NCI-H1417 (cell line): ENCODE measurements at places on chromosomes 1 and 21.

- no peak for DNase-seq
Measured at GRCh38 chr1:6142734-6143133, 37.4 kb downstream of the CHD5 start.

DNA sequence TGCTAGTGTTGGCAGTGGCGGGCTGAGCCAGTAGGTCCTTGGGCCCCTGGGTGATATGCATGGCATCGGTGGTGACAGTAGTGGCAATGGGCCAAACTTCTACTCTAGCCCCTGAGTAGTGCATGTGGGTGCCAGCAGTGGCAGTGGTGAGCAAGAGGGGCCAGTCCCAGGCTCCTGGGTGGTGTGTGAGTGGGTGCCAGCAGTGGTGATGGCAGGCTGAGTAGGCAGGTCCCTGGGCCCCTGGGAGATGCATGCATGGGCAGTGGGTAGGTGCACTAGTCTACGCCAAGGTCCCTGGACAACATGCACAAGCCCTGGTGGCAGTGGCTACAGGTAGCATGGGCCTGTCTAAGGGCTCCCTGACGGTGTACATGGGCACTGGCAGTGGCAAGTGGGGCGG is 24.6 kb upstream of the TTC22 start:
- DNase-seq, result no peak

DNA sequence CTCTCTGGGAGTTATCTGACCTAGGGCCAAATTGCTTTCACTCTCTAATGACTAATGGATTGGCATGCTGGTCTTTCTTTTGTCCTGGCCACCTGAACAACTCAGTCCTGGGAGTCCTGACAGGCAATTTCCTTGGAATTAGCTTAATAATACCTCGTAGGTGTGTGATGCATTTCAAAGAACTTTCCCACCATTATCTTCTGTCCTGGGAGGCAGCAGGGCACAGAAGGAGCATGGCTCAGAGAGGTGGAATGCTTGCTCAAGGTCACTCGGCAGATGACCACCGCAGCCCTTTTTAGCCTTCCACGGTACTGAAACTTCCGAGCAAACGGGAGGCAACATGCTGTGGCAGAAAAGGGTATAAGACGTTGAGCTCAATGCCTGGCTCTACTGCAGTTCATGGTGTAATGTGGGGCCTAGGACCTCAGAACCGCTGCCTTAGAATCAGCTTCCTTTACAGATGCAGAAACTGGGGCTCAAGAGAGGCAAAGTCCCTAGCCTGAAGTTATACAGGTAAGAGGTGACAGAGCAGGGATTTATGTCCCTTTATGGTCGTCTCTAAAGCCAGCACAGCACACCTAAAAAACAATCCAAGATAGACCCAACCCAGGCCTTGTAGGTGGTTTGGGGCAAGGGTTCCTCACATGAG is 3.2 kb downstream of the ID3 start:
- DNase-seq, result peak; percentile 66

- DNase-seq, result no peak
Measured at GRCh38 chr1:41754540-41754939, 164.2 kb downstream of the HIVEP3 start.

DNA sequence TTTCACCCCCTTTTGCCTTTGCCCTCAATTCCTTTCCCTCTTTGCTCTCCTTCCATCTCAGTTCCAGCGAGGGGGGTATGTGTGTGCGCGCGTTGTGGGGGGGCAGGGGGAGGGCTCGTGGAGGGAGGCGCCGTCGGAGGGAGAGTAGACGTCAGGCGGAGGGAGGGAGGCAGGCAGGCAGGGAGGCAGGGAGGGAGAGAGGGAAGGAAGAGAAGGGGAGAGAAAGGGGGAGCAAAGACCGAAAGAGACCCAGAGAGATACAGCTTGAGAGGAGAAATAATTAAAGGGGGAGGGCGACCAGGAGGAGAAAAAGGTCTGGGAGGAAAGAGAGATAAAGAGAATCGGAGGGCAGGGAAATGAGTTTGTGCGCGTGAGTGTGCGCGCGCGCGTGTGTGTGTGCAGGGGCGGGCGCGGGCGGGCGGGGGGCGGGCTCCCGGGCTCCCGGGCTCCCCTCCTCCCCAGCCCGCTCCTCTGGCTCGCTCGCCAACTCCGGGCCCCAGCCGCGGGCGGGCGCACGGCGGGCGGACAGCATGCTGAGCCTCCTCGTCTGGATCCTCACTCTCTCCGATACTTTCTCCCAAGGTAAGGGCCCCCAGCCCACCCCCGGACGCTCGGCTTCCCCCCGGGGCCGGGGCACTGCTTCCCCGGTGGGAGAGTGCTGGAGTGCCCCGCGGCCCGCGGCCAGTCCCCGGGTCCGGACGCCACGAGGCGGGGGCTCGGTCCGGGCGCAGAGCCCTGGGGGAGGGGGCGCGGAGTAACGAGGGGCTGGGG is at the start of gene KIRREL1:
TSS of gene KIRREL1 (plus strand) at position 499 of the 771 bp plus-strand sequence. CDS start at position 531, 32 bp downstream.
- DNase-seq, result peak; percentile 32

GRCh38 chr1:69438056-69438795 is 129.5 kb upstream of the LRRC7 start:
- peak; percentile 40 for DNase-seq

- peak; percentile 68 for DNase-seq
Measured at GRCh38 chr1:180881806-180882509, 30.7 kb upstream of the KIAA1614 start.

GRCh38 chr1:91201176-91201575 is 179.3 kb upstream of the ZNF644 start:
- DNase-seq, result peak; percentile 50

- DNase-seq, result no peak
Measured at GRCh38 chr1:94382201-94382600, 36.0 kb upstream of the ABCD3 start.

DNA sequence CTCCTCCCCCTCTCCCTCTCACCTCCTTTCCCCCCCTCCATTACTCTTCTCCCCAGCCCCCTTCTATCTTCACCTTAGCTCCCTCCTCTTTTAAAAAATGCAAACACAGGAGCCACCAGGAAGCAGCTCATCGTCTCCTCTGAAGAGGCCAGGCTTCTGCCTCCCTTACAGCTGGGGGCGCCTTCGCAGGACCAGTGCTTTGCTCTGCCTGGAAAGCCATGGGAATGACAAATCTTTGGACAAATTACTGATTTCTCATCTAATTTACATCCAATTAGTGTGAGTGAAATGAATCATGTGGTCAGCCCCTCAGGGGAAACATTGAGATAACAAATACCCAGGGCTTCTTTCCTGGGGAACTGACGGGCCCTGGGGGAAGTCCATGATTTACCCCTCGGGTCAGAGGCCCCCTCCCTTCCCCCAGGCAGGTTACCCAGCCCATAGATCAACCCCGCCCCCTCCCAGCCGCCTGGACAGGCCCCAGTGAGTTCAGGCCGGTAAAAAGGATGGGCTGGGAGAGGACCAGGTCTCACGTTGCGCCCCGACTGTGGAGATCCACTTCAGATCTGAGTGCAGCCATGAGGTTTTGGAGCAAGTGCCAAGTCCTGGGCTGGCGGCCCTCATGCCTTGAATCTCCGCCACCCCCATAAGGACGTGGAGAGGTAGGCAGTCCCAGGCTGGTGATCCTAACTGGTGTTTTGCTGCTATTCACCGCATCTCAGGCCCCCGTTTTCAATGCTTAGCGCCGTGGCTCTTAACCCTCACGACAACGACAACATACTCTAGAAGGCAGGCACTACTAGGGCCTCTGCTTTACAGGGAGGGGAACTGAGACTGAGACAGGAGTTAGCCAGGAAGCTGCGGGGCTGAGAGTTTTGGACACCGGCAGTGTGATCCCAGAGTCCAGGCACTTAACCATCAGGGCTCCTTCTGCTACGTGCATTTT is 300.8 kb downstream of the RRAGC start:
- peak; percentile 39 for DNase-seq

GRCh38 chr1:156813750-156814570 is 2.7 kb downstream of the SH2D2A start:
- peak; percentile 93 for DNase-seq

- no peak for DNase-seq
Measured at GRCh38 chr1:201652181-201652580, 113.3 kb downstream of the NAV1 start.

DNA sequence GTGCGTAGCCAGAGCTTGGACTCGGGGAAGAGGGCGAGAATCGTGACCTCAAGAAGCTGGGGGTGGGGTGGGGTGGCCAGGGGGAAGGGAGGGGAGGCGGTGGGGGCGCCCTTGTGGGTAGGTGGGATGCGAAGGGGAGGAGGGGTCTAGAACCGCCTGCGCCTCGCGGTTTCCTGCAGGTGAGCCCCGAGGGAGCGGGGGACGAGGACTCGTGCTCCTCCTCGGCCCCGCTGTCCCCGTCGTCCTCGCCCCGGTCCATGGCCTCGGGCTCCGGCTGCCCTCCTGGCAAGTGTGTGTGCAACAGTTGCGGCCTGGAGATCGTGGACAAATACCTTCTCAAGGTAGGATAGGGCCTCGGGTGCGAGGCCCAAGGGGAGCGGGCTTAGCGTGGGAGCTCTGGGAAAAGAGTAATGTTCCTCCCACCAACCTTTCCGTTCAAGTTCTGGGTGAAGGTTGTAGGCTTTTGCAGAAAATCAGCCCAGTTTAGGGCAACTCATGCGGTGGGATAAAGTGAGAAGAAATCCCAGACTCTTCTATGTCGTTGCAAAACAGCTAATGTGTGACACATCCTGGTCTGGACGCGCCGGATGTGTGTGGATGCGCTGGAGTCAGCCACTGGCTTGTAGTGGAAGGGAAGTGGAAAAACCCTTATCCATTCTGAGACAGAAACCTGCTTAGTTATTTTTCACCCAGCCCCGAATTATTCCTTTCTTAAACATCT is 2.9 kb downstream of the LHX8 start:
- peak; percentile 55 for DNase-seq

DNA sequence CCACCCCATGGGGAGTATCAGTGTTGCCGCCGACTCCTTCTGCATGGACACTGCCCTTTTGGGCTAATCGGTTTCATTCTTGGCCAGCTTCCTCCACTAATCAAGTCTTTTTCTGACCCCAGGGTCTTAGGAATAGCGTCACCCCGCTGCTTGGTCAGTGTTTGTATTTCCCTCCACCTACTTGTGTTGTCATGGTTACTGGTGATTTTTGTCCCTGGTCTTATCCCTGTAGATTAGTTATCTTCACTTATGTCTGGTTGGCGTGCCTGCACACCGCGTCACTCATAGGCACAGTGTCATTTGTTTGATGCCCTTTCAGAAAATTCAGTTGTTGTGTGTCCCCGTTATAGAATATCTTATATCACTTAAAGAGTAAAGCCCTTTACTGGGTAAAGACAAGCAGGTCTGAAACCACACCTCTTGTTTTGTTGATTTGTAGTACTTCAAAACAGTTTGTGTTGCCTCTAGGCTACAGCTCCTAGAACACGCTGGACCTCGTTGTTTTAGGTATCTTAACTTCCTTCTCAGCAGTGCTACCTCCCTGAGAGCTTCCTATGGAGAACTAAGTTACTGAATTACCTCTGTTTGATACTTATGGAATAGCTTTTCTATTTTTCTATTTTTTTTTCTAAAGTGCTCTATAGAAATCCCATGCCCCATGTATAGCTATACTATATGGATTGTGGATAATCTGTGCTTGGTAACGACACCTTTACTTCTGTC is 868 bp downstream of the PPP1R12B start:
- peak; percentile 68 for DNase-seq

- no peak for DNase-seq
Measured at GRCh38 chr21:32475162-32475812, 62.8 kb downstream of the EVA1C start.

DNA sequence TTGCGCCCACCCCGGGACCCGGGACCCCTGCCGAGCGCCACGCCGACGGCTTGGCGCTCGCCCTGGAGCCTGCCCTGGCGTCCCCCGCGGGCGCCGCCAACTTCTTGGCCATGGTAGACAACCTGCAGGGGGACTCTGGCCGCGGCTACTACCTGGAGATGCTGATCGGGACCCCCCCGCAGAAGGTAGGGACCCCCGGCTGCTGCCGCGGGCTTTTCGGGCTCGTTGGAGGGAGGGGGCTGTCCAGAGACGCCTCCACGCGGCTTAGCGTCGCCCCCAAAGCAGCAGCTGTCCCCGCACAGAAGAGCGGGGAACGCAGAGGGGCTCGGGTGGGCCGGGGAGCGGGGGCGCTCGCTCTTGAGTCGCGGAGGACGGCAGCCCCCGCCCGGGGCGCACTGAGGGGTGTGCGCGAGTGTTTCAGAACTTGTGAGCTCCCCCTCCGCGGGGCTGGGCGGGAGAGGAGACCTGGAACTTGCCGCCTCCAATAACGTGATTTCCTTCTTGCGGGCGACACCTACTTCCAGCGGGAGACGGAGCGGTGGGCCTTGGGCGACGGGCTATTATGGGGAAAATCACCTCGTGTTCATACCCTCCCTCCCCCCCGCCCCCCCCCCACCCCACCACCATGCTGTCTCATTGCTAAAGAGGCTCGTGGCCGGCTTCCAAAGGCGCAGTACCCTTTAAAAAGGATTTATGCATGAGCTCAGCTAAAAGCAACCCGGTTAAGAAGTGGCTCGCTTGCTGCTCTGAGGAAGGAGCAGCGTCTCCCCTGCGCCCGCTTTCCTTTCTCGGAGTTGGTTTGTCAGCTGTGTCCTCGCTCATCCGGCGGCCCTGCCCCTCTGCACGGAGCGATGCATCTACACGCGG is 664 bp downstream of the BACE2 start:
- peak; percentile 67 for DNase-seq

- DNase-seq, result no peak
Measured at GRCh38 chr1:99661780-99662179, 15.9 kb downstream of the PALMD start.

DNA sequence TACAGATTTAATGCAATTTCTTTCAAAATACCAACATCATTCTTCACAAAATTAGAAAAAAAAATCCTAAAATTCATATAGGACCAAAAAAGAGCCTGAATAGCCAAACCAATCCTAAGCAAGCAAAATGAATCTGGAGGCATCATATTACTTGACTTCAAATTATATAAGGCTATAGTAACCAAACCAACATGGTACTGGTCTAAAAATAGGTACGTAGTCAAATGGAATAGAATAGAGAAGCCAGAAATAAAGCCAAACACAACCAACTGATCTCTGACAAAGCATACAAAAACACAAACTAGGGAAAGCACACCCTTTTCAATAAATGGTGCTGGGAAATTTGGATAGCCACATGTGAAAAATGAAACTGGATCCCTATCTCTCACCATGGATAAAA is 112.3 kb upstream of the TSPAN2 start:
- no peak for DNase-seq

GRCh38 chr1:236137285-236137852 is 5.0 kb upstream of the GPR137B start:
- no peak for DNase-seq

DNA sequence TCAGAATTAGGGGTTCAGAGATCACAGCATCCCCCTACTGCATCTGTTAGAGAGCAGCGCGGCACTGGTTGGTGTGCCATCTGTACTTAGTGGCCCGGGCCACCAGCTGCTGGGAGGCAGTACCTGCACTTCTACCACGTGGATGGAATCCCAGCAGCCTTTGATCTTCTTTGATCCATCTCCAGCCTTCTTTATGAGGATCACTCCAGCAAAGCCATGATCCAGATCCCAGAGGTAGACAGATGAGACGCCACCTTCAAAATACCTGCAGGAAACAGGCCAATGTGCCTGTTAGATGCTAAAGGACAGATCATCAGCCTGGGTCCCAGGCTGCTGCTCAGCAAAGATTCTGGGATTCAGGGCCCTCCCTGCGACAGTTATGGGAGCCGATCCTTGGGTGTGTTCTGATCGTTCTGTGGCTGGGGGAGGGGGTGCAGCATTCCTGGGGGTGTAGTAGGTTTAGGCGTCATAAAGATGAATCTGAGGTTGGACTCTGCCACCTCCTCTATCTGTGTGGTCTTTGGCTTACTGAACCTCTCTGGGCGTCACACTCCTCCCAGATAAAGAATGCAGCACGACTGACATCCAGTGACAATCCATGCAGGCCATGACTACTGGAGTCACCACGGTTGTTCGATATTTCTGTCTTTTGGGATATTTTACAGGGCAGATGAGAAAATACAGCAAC is 45.3 kb downstream of the SLC66A1 start:
- DNase-seq, result no peak

GRCh38 chr21:41488080-41488479 is 19.9 kb downstream of the TMPRSS2 start:
- DNase-seq, result no peak

GRCh38 chr1:109990302-109990653 is 5.7 kb downstream of the AHCYL1 start:
- no peak for DNase-seq
